Umbilical cord (tissue), 2 donors: ENCODE measurements at places on chromosomes 16 and 17.
A peak's percentile ranks its signal among the peaks of the same experiment; 100 is the strongest.

DNA sequence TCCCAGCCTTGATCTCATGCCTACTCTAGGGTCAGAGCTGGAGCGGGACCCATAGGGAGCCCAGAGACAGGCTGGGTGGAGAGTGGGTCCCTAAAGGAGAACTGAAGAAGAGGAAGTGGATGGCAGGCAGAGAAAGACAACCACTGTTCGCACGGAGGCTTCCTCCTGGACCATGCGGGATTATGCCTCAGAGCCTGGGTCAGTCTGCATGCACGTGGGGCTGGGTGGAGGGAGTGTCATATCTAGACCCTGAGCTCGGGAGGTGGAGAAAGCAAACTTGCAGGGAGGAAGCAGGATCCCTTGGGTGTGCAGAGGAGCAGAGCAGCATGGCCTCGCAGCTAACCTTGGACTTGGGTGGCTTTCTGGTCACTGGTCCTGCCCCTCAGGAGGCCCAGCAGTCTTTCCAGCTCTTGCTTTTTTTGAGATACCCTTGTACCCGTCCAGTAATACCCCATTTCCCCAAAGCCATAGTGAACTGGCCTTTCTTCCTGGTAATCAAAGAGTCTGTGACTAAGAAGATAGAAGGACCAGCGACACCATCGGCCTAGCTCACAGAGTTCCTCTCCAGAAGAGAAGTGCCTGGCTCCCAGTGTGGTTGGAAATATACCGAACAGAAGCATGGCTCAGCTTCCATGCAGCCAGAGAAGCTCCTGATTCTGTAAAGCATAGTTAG lies 344.2 kb downstream of the CPPED1 start:
- DNase-seq, result peak; percentile 23

DNA sequence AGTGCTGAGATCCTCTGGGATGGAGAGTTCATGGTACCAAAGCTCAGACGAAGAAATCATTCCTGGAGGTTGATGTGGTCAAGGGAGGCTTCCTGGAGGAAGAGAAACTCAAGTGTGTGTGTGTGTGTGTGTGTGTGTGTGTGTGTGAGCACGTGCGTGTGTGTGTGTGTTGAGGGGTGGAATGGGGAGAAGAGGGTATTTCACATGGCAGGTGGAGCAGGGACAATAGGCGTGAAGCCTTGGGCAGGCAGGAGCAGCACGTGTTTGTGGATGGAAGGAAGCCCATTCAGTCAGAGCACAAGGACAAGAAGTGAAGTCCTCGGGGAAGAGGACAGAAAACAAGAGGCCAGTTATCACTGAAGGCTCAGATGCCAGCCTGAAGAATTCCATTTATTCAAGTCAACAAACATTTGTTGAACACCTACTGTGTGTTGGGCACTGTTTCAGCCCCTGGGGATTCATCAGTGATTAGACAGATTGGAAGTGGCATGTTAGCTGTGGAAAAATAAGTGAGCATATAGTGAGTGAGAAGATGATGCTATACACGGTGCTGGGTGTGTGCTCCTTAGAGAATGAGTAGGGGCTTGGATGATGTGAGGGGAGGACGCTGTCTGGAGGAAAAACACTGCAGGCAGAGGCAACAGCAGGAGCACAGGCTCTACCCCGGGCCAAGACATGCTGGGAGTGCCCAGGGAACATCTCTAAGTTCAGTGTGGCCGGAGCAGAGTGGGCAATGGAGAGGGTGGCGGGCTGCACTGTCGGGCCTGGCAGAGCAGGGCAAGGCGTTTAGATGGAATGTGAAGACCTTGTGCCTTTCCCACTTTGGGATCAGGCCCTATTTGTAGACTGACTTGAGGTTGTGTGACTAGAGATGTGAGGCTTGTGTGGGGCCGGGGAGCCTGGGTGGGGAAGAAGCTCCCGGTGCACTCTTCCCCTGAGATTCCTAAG lies 267.1 kb downstream of the CBLN1 start:
- DNase-seq, result no peak

DNA sequence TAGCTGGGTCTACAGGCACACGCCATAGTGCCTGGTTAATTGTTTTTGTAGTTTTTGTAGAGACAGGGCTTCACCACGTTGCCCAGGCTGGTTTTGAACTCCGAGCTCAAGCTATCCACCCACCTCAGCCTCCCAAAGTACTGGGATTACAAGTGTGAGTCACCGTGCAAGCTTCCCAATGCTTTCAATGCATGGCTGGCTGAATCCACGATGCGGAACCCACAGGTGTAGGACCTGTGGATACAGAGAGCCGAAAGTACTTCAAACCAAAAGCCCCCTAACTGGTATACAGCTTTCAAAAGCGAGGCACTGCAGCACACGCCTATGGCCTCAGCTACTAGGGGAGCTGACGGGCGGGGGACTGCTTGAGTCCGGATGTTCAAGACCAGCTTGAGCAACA lies 44.8 kb downstream of the METTL16 start:
- DNase-seq, result no peak

GRCh38 chr17:80874866-80875445 lies 116.7 kb upstream of the CHMP6 start:
- no peak for DNase-seq

GRCh38 chr16:78996790-78997189 lies 603.7 kb downstream of the MAF start:
- no peak for DNase-seq

DNA sequence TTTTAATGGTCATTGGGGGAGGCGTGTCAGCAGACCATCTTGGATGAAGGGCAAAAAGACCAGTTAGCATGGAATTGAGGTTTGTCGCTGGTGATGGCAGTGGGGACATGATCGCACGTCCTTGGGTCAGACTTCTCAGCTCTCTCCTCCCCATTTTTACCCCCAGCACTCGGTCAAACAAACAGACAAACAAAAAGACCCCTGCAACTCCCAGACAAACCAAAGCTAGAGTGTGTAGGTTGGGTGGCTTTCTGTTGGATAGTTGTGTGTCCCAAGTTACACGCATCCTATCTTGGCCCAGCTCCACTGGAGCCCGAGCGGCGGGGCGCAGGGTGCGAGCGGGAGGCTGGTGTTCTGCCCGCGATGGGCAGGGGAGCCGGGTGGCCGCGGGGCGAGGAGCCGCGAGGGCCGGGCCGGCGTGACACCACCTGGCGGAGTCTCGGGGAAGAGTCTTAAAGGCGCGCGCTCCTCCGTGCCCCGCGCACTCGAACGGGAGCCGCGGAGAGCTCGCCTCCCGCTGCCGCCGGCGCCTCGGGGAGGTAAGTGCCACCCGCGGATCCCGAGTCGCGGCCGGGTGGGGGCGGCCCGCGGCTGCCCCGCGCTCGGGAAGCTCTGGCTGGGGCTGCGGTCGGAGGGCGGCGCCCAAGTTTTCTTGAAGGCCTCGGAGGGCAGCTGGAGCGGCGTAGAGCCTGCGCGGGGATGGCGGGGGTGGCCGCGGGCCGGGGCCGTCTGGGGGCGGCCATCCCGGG lies 18.5 kb upstream of the NTN1 start:
- no peak for DNase-seq

GRCh38 chr17:13996276-13996675 lies 73.0 kb upstream of the COX10 start:
- DNase-seq, result no peak

GRCh38 chr17:29445844-29446243 lies 55.7 kb downstream of the TAOK1 start:
- DNase-seq, result no peak

DNA sequence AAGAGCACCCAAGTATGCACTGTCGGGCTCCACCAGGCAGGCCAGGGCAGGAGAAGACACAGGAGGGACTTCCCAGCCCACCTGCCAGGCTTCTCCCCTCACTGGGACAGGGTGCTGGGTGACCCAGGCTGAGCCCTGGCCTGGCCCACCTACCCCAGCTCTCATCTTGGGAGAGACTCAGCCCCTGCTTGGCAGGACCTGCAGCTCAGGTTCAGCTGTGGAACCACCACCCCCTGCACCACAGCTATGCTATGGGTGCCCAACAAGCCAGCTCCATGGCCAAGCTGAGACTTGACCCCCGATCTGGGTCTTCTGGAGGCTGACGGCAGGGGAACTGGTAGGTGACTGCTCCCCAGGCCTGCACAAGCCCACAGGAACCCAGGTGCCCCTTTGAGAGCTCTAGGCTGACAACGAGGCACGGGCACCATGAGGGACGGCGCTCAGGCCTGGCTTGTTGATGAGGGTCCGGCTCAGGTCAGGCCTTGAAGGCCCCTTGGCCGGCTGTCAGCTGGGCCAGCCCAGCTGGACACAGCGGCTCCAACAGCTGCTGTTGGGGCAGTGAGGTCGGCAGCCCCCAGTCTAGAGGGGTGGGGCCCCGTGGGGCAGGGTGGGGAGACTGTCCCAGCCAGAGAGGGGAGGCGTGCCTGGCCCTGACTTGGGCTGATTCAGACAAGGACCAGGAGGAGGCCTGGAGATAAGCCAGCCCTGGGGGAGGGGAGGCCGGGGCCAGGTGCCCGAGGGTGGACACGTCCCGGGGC lies 4.6 kb downstream of the RPUSD1 start:
- no peak for DNase-seq

- peak; percentile 75 for DNase-seq
Measured at GRCh38 chr17:39115135-39115534, 36.3 kb downstream of the PLXDC1 start.

- DNase-seq, result no peak
Measured at GRCh38 chr17:21170809-21171208, 43.2 kb downstream of the TMEM11 start.

- no peak for DNase-seq
Measured at GRCh38 chr17:6924208-6924607, 71.6 kb upstream of the ALOX12 start.

- no peak for DNase-seq
Measured at GRCh38 chr16:29909391-29909790, 9.1 kb downstream of the ASPHD1 start.

GRCh38 chr17:1553354-1554266 lies 9.0 kb downstream of the PITPNA start:
- peak; percentile 79 for DNase-seq

GRCh38 chr17:79361873-79362771 lies 248.7 kb downstream of the RBFOX3 start:
- no peak for DNase-seq

- no peak for DNase-seq
Measured at GRCh38 chr17:78648293-78648692, 71.1 kb upstream of the DNAH17 start.

- DNase-seq, result no peak
Measured at GRCh38 chr17:9843152-9844010, 17.7 kb downstream of the GLP2R start.

DNA sequence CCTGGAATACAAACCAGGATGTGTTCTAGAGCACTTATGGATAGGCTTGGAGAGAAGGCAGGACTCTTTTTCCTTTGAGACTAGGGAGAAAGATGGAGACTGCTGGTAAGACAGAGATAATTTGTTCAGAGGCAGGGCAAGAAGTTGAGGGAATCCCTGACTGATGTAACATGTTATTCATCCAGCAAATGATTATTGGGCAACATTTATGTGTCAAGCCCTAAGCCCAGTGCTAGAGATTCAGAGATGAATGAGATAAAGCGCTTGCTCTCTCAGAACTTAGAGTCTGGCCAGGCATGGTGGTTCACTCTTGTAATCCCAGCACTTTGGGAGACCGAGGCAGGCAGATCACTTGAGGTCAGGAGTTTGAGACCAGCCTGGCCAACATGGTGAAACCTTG lies 47.8 kb upstream of the NUFIP2 start:
- DNase-seq, result no peak

DNA sequence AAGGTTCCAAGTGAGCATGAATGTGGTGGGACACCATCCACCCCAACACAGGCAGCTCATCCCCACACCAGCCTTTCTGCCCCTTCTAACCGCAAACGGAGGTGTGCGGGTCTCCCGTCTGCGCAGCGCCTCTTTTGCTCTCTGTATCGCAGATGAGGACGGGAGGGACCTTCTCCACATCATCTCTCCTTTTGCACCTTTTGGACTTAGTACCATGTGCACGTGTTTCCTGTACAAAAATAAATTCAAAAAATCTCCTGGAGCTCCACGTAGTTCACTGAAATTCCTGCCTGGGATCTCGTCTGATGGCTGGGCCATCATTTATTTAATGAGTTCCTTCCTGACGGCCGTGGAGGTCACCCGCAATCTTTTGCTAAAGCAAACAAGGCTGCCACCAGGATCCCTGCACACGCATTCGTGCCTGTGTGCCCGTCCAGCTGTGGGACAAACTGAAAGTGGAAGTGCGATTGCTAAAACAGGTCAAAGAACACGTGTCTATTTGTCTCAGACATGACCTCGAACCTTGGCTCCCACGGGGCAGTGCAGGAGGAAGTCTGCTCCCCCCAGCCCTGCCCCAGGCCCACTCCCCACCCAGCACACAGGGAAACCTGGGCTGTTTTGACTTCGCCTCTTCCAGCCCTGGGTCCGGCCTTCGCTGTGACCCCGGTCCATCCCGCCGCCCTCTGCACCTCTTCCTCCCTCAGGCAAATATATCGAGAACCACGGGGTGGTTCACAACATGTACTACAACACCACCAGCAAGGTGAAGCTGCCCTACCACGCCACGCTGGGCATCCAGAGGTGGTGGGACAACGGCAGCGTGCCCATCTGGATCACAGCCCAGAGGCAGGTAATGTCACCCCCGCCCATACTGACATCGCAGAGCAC lies 2.3 kb downstream of the ENPP7 start:
- DNase-seq, result no peak

DNA sequence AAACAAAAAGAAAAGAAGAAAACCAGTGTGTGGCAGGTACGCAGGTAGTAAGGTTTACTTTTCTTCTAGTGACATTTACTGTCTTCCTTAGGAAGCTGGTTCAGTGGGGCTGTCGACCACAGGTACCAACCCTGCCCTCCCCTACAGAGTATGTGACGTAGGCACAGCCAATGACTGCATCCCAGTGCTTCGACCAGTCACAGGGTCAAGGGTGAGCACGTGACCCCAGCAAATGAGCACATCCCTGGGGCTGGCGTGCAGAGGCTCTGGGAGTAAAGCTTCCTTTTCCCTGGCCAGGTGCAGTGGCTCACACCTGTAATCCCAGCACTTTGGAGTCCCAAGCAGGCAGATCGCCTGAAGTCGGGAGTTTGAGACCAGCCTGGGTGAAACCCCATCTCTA lies 38.9 kb upstream of the PLCG2 start:
- DNase-seq, result no peak

DNA sequence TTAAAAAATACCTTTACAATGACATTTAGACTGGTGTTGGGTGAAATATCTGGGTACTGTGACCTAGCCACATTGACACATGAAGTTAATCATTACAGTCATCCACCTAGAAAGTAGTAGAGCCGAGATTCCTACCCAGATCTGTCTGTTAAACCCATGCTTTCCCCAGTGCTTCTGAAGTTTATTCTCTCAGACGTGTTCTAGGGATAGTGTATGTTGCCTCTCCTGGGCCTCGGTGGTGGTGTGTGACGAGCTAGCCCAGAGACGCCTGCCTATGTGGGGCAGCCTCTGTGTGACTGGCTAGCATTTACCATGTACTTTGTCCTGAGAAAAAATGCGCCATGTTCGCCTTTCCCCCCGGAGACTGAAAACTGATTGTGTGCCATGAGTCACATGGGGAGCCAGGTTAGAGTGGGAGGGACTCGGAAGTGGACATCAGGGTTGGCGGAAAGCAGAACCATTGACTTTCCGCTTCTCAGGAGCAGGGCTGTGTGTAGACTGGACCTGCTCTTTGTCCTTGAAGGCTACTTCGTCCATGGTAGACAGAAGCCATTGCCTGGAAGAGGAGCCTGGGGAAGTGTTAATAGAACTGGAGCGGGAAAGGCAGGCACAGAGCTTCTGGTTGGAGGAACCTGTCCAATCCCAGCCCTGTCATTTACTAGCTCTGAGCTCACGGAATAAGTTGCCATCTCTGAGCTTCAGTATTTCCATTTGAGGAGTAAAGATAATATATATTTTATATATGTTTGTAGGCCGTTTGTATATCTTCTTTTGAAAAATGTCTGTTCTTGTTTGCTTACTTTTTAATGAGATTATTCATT lies 235.5 kb downstream of the SNX29 start:
- DNase-seq, result no peak

GRCh38 chr16:73057291-73058210 lies 9.6 kb upstream of the ZFHX3 start:
- DNase-seq, result peak; percentile 37

GRCh38 chr17:69945698-69946185 lies 129.3 kb upstream of the KCNJ16 start:
- DNase-seq, result peak; percentile 50
